Iris pigment epithelial cell (primary cell): ENCODE measurements at places on chromosomes 12 and 14.

GRCh38 chr12:116878567-116879508, 2.4 kb downstream of the HRK start:
- DNase-seq, result peak; percentile 27

- DNase-seq, result peak; percentile 91
Observed at GRCh38 chr14:90491221-90491885, 94.5 kb downstream of the CALM1 start.

DNA sequence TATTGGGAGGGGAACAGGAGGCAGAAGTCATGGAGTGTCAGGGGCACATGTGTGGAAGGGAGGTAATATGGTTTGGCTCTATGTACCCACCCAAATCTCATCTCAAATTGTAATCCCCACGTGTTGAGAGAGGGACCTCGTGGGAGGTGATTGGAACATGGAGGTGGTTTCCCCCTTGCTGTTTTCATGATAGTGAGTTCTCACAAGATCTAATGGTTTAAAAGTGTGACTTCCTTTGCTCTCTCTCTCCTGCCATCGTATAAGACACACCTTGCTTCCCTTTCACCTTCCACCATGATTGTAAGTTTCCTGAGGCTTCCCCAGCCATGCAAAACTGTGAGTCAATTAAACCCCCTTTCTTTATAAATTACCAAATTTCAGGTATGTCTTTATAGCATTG, 41.6 kb upstream of the CDK17 start:
- DNase-seq, result no peak

GRCh38 chr12:30979371-30980259, 53.1 kb downstream of the TSPAN11 start:
- peak; percentile 10 for DNase-seq

DNA sequence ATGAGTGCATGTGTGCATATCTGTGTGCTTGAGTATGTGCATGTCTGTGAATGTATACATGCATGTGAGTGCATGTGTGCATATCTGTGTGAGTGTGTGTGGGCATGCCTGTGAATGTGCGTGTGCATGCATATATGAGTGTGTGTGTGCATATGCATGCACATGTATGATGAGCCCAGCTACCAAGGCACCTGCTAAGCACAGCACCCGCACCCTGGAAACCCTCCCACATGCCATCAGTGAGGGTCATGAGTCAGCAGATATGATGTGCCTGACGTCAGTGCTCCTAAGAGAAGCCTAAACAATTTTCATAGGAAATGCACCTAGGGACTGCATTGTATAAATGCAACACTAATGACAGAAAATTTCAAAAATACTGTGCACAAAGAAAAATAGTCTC, 151.1 kb downstream of the KIF26A start:
- DNase-seq, result no peak

GRCh38 chr12:77816196-77816595, 14.5 kb upstream of the NAV3 start:
- DNase-seq, result no peak

- peak; percentile 59 for DNase-seq
Observed at GRCh38 chr12:43029971-43030370, 440.4 kb upstream of the PRICKLE1 start.

- DNase-seq, result no peak
Observed at GRCh38 chr12:59088673-59089072, 168.4 kb upstream of the LRIG3 start.

DNA sequence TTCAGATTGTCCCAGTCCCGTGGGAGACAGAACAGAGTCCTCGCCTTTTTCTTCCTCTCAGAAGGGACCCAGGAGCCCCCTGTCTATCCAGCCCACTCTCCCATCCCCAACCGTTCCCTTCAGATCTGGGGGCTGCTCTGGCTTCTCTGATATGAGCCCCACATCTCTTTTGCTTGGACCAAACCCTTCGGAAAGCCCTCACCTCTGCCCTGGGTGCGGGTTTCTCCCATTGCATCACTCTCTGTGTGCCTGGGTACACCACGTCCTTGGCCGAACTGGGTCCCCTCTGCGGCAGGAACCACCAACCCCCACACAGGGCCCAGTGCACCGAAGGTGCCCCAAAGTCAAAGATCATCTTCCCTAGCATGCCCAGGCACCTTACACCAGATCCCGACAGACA, 87.8 kb downstream of the DICER1 start:
- no peak for DNase-seq

GRCh38 chr12:118274066-118274465, 98.6 kb downstream of the TAOK3 start:
- no peak for DNase-seq

- DNase-seq, result no peak
Observed at GRCh38 chr12:56953314-56953713, 4.1 kb downstream of the RDH16 start.

DNA sequence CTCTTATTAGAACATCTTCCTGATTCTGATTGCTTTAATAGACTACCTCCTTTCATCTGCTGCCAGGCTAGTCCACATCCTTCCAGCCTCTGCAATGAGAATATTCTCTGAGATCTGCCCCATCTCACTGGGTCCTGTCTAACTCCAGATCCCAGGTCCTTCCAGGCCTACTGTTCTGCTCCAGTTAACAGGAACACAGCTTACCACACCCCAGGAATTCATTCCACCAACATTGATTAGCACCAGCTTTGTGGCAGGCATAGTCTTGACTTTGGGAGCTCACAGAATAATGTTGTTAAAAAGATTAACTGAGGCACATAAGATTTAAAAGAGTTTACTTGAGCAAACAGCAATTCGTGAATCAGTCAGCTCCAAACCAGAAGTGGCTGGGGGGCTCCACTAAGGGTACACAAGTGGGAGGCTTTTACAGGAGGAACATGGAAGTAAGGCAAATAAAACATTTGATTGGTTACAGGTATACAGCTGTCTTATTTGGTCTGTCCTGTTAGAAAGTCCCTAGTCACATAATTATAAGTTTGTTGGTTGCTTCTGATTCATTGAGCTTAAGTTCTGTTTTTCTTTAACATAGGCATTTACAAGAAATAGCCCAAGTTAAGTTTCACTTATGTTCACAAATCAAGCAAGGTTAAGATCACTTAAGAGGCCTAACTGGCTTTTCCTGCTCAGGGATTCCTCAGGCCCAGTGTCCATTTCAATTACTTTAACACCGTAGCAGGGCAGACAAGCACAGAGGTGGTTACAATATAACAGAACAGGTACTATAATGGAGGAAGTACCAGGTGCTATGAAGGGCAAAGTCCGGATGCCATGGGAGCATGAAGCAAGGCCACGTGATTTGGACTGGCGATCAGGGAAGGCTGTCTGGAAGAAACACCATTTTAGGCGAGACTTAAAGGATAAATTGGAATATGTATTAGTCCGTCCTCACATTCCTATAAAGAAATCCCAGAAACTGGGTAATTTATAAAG, 12.2 kb upstream of the MYH7 start:
- DNase-seq, result no peak
